GM23338 (cell line): ENCODE measurements at places on chromosomes 12 and 14. TPM values are rescaled to one million over a fixed set of nuclear protein-coding genes. Genes with fewer than 3 reads are reported as not detected.

Gene ALDH2
- 7.9 and 14.9 TPM in 2 replicates for total RNA-seq

DNA sequence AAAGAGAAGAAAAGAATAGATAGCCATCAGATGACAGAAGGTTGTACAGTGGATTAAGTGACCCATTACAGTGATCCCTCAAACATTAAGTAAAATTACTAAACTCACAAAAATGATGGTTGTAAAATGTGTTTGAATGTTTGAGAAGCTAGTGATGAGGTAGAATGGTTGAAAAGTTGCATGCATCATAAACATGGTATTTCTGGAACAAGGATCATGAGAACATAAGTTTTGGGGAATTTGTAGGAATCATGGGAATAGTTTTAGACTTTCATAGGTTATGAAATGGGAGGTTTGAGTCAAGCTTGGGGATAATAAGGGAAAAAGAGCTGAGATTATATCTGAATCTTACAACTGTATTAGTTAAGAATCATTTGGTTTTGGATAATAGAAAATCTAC is 34.1 kb upstream of the NEDD1 start:
- no peaks in the 10 kb centered on the region for H3K36me3 ChIP-seq

Gene NDRG2
- 15.2 and 20.6 TPM in 2 replicates for total RNA-seq

Gene TARBP2
- total RNA-seq: 55.7 and 83.4 TPM in 2 replicates

GRCh38 chr12:110262442-110263388 is 18.3 kb upstream of the ATP2A2 start:
- H3K4me1 ChIP-seq: 0 out of 2 replicates have a peak, but pooled peaks cover 4% of the 10 kb centered on the region
- H3K36me3 ChIP-seq: no peaks in the 10 kb centered on the region
- H3K27ac ChIP-seq: no peak overlapping the region

Gene ERBB3
- 44.4 and 54.4 TPM in 2 replicates for total RNA-seq

DNA sequence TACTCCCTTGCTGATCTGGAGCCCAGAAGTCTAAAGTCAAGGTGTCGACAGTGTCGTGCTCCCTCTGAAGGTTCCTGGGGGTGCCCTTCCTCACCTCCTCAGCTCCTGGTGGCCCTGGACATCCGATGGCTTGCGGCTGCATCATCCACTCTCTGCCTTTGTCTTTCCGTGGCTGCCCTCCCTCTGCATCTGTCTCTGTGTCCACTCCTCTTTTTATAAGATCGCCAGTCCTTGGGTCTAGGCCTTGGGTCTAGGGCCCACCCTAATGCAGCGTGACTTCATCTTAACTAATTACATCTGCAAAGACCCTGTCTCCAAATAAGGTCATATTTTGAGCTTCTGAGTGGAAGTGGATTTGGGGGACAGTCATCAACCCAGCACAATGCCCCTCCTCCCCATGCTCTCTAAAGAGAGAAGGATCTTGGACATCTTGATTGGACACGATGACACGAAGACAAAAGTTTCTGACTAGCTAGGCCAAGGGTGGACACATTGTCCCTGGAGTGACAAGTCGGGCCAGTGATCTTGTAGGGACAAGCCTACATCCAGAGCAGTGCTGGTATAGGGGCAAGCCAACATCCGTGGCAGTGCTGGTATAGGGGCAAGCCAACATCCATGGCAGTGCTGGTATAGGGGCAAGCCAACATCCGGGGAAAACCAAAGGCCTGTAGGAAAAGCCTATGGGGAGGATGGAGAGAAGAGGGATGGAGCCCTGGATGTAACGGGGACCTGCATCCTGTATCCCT is 93.9 kb upstream of the DIO3 start:
- H3K27ac ChIP-seq: no peak overlapping the region
- H3K36me3 ChIP-seq: no peaks in the 10 kb centered on the region
- H3K27me3 ChIP-seq: no peaks in the 10 kb centered on the region
- DNase-seq: no peak

Gene OTUB2
- 4.1 and 4.4 TPM in 2 replicates for total RNA-seq

GRCh38 chr12:39538679-39539104 is 80.9 kb downstream of the ABCD2 start:
- no peak overlapping the region for H3K27ac ChIP-seq
- no peaks in the 10 kb centered on the region for H3K36me3 ChIP-seq
- no peaks in the 10 kb centered on the region for H3K27me3 ChIP-seq
- no peak overlapping the region for H3K4me3 ChIP-seq

GRCh38 chr14:103562179-103562428 is 353 bp downstream of the BAG5 start:
- peak overlapping the region; percentile 91 for H3K27ac ChIP-seq
- H3K27me3 ChIP-seq: no peaks in the 10 kb centered on the region
- peaks cover 15% of the 10 kb centered on the region; the same call in 1 of the 2 replicates for H3K36me3 ChIP-seq
- DNase-seq: peak; percentile 65

GRCh38 chr14:64808449-64808848 is 71.3 kb downstream of the SPTB start:
- no peak overlapping the region for H3K27ac ChIP-seq
- H3K27me3 ChIP-seq: no peaks in the 10 kb centered on the region
- H3K4me3 ChIP-seq: no peak overlapping the region
- DNase-seq: no peak

GRCh38 chr14:36660736-36661505 is 739 bp upstream of the PAX9 start:
- H3K36me3 ChIP-seq: no peaks in the 10 kb centered on the region
- peak; percentile 37 for DNase-seq
- peak overlapping the region; percentile 56 for H3K4me3 ChIP-seq
- H3K27me3 ChIP-seq: peaks cover 96% of the 10 kb centered on the region
- H3K4me1 ChIP-seq: peaks cover 59% of the 10 kb centered on the region

- peak; percentile 42 for DNase-seq
- H3K4me3 ChIP-seq: no peak overlapping the region
- H3K36me3 ChIP-seq: no peaks in the 10 kb centered on the region
- peaks cover 16% of the 10 kb centered on the region for H3K4me1 ChIP-seq
- H3K27ac ChIP-seq: no peak overlapping the region
Observed at GRCh38 chr14:61559641-61560201, 135.6 kb upstream of the HIF1A start.

GRCh38 chr12:118714051-118714460 is 267.3 kb upstream of the SRRM4 start:
- H3K36me3 ChIP-seq: peaks cover 3% of the 10 kb centered on the region; the same call in 1 of the 2 replicates
- H3K27me3 ChIP-seq: no peaks in the 10 kb centered on the region
- no peak overlapping the region for H3K4me3 ChIP-seq
- no peaks in the 10 kb centered on the region for H3K4me1 ChIP-seq
- no peak overlapping the region for H3K27ac ChIP-seq

DNA sequence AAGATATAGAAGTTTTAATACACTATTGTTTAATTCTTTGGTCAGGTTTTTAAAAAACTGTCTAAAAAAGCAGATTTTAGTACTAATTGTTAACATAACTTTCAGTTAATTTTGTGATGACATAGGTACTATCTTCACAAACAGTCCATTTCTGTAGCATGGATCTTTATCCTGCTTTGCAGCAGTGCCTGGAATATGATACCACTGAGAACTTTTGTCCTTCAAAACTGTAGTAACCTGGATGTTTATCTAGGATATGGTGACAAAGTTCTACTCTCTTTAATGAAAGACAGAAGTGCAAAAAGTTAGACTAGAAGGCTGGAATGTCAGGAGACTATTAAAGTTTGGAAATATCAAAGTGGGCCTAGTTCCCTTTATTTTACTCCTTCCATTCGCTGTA is 159.9 kb downstream of the SYNE2 start:
- H3K4me1 ChIP-seq: no peaks in the 10 kb centered on the region
- no peaks in the 10 kb centered on the region for H3K27me3 ChIP-seq
- no peak for DNase-seq
- no peak overlapping the region for H3K27ac ChIP-seq
- no peaks in the 10 kb centered on the region for H3K36me3 ChIP-seq
- H3K4me3 ChIP-seq: no peak overlapping the region

GRCh38 chr14:80850197-80850814 is 91.2 kb downstream of the CEP128 start:
- no peak overlapping the region for H3K27ac ChIP-seq
- no peaks in the 10 kb centered on the region for H3K36me3 ChIP-seq
- no peak overlapping the region for H3K4me3 ChIP-seq
- peak; percentile 54 for DNase-seq
- no peaks in the 10 kb centered on the region for H3K27me3 ChIP-seq
- no peaks in the 10 kb centered on the region for H3K4me1 ChIP-seq

DNA sequence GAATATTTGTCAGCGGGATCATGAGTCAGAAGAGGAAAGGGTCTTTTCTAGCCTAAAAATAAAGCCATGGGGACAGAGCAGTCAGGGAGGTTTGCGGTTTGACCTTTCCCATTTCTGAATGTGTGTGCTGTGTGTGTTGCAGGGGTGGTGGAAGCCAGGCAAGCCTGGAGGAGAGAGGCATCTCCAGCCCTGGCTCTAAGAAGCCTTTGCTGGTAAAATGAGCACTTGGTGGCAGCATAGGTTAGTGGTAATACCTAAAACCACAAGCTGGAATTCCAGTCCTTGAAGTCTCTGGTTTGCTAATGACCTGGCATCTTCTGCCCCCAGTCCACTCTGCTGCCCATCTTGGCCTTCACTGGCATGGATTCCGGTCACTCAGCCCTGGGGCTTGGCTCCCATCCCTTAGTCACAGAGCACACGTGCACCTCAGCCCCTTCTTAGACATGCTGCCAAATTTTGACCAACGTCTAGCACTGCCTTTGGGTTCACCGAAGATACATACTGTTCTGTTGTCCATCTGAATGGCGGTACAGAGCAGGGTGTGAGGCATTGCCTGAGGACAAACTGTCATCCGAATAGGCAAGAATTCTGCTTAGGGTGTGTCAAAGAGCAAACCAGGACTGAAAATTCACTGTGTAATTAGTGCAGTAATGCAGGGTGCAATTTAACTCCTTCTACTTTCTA is 52.7 kb downstream of the KCNA5 start:
- H3K27me3 ChIP-seq: no peaks in the 10 kb centered on the region
- H3K27ac ChIP-seq: no peak overlapping the region
- no peak overlapping the region for H3K4me3 ChIP-seq
- H3K36me3 ChIP-seq: no peaks in the 10 kb centered on the region

DNA sequence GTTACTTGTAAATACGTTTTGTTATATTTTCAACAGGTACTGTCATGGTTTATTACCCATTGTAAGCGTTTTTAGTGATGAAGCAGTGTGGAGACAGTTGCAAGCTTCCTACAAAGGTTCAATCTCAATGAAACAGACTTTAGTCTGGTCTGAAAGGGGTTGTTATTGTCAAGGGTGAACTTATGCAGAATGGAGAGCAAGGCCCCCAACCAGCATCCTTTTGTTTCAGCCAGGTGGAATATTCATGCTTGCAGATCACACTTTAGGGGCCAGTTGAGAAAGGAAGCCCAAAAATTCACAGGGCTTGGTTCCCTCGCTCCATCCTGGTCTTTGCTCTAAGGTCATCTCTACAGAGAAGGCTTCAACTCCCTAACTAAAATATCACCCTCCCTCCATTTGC is 103.7 kb downstream of the PRICKLE1 start:
- peak overlapping the region; percentile 83 for H3K27ac ChIP-seq
- H3K4me1 ChIP-seq: peaks cover 35% of the 10 kb centered on the region
- peak overlapping the region; percentile 65 for H3K4me3 ChIP-seq

Gene SPATS2
- total RNA-seq: 20.6 and 28.1 TPM in 2 replicates

Gene ACSM4
- total RNA-seq: not detected in 2 replicates

Gene OAS1
- not detected in 2 replicates for total RNA-seq

DNA sequence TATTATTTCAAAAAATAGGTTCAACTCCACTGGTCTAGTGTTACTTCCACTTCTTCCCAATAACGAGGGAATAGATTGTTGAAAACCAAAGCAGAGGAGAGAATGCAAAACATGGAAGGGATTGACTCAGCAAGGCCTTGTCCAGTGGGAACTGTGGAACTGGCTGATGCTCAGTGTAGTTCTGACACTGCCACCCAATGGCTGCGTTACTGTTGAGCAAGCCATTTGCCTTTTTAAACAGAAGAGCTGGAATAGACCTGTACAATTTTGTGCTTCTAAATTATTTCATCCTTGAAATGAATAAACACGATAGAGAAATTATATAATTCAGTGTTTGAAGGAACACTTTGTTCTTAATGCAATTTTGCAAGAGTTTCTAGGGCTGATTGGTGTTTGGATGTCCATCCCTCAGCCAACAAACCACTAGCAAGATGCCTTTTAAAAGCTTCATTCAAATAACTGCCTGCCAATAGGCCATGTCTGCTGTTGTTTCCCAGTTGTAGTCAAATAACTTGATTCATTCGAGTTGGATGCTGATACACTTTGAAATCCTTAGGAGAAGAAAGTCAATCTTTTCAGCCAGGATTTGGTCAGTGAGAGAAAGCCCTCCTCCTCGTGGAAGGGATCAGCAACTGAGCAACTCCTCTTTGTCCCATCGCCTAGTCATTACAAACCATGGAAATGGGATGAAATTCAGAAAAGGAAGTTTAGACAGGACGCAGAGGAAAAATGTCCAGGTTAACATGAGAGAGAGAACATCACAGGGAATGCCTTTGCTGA is 7.3 kb upstream of the MGP start:
- H3K4me3 ChIP-seq: no peak overlapping the region
- H3K27ac ChIP-seq: no peak overlapping the region
- H3K27me3 ChIP-seq: no peaks in the 10 kb centered on the region
- peaks cover 11% of the 10 kb centered on the region; the same call in 1 of the 2 replicates for H3K4me1 ChIP-seq

GRCh38 chr12:102197789-102198188 is at the start of gene PMCH:
Gene PMCH, minus strand, starts transcription at chr12:102197833. Its CDS starts 63 bp downstream, at chr12:102197770.
- no peaks in the 10 kb centered on the region; the same call in 1 of the 2 replicates for H3K36me3 ChIP-seq
- H3K4me3 ChIP-seq: no peak within 1 kb of the TSS
- no peak for DNase-seq

DNA sequence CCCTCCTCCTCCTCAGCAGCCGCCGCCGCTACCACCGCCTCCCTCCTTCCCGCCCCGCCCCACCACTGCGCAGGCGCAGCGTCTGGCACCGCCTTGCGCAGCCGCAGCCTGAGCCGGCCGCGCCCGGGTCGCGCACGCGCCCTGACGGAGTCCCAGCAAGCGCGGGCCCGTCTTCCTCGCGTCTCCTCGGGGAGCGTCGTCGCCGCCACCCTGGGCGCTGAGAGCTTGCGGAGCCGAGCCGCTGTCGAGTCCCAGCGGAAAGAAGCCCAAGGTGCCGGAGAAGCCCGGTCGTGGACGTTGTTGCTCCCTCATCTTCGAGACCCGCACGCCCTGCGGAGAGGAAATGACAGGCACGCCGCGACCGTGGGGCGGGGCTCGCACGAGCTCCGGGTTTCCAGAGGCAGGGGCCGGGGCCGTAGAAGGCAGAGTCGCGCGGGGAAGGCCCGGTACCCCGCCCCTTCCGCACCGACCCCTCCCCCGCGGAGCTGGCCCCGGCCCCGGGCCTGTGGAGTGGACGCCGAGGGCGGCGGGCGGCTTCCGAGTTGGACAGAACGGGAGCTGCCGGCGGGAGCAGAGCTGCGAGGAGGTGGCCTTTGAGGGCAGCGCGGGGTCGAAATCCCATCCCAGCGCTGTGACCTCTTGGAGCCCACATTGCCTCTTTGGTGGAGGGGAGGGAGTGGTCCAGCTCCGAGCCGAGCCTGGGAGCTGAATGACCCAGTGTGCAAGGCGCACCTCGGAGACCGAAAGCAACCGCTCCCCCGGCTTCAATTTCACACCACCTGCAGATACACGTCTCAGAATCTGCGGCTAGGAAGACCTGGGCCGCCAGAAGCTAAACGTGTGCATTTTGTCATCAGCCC is 469 bp upstream of the RAB35 start:
- no peaks in the 10 kb centered on the region; the same call in 1 of the 2 replicates for H3K36me3 ChIP-seq
- H3K27me3 ChIP-seq: no peaks in the 10 kb centered on the region
- peak; percentile 95 for DNase-seq
- H3K27ac ChIP-seq: peak overlapping the region; percentile 90
